Thoracic aorta (tissue), 2 donors: ENCODE measurements at places on chromosomes 2 and 18. TPM values are rescaled to one million over a fixed set of nuclear protein-coding genes. Genes with fewer than 3 reads are reported as not detected.

GRCh38 chr2:174198846-174199564 is 49.3 kb downstream of the OLA1 start:
- no peaks in the 10 kb centered on the region for H3K4me1 ChIP-seq
- no peaks in the 10 kb centered on the region for H3K36me3 ChIP-seq
- no peak for DNase-seq
- H3K27ac ChIP-seq, result no peak overlapping the region
- H3K27me3 ChIP-seq, result no peaks in the 10 kb centered on the region
- H3K4me3 ChIP-seq, result no peak overlapping the region

DNA sequence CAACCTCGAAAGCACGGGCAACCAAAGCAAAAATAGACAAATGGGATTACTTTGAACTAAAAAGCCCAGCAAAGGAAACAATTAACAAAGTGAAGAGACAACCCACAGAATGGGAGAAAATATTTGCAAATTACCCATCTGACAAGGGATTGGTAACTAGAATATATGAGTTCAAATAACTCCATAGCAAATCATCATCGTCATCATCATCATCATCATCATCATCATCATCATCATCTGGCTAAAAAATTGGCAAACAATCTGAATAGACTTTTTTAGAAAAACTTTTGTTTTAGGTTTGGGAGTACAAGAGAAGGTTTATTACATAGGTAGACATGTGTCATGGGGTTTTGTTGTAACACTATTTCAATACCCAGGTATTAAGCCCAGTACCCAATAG is 1239.3 kb upstream of the FAM98A start:
- H3K4me3 ChIP-seq, result no peak overlapping the region
- H3K4me1 ChIP-seq, result no peaks in the 10 kb centered on the region
- H3K27me3 ChIP-seq, result no peaks in the 10 kb centered on the region
- H3K36me3 ChIP-seq, result no peaks in the 10 kb centered on the region
- H3K27ac ChIP-seq, result no peak overlapping the region

The YES1 gene
- total RNA-seq, result 50.4 TPM

The LINC00305 gene
- not detected for total RNA-seq

DNA sequence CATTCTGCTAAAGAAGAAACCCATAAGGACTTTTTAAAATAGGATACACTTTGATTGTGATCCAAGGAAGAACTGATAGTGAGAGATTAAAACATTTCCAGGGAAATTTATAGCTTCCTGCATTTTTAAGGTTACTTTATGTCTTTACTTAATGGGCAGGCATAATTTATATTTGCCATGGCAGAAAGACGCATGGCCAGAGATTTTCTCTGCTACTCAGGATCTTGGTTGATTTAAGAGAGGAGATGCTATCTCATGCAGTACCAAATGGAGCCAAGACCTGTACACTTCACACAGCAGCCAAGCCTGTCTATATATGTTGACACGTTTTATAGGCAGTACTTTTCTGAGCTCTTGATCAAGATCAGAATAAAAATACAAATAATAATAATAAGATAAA is 60.9 kb upstream of the NT5C1B start:
- DNase-seq, result no peak
- H3K27me3 ChIP-seq, result no peaks in the 10 kb centered on the region
- H3K36me3 ChIP-seq, result no peaks in the 10 kb centered on the region
- H3K4me3 ChIP-seq, result no peak overlapping the region
- no peak overlapping the region for H3K27ac ChIP-seq
- H3K4me1 ChIP-seq, result peaks cover 26% of the 10 kb centered on the region

GRCh38 chr2:233470011-233470687 is 96.4 kb downstream of the USP40 start:
- no peaks in the 10 kb centered on the region for H3K27me3 ChIP-seq
- H3K4me3 ChIP-seq, result peak overlapping the region; percentile 13
- peaks cover 22% of the 10 kb centered on the region for H3K36me3 ChIP-seq

The IL36A gene
- not detected for total RNA-seq

The PRADC1 gene
- total RNA-seq, result 19.9 TPM
